WERI-Rb-1 (cell line): ENCODE measurements at places on chromosomes 11 and 22.

DNA sequence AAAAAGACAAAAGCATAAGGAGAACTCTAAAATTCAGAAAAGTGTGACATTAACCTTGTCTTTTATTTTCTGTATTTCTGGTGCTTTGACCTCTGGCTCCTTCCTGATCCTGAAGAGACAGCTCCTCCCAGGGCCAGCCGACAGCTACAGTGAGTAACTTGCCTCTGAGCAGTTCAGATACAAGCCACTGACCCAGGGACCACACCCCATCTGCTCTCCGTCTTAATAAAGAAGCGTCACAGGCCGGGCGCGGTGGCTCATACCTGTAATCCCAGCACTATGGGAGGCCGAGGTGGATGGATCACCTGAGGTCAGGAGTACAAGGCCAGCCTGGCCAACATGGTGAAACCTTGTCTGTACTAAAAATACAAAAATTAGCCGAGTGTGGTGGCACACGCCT lies 6.5 kb downstream of the MLC1 start:
- peak; percentile 55 for DNase-seq

GRCh38 chr11:99803501-99803900 lies 782.8 kb downstream of the CNTN5 start:
- no peak for DNase-seq

GRCh38 chr22:32073823-32074380 lies 30.8 kb downstream of the SLC5A1 start:
- DNase-seq, result no peak

DNA sequence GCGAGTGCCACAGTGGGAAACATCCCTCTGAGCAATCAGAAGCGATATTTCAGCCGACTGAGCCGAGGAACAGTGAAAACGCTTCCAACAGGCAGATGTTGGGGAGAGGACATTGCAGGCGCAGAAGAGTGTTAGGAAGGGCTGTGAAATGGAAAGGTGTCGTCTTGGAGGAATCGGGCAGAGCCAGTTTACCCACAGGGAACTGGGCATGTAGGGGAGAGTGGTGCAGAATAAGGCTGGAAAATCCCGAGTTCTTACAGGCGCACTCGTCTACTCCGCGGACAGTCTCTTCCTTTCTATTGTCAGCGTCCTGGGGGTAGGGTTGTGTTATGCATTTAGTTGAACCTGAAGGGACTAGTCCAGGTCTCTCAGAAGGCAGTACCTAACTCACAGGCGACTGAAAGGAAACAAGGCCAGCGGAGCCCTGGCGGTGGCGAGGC lies 1.1 kb upstream of the APLP2 start:
- DNase-seq, result peak; percentile 12

DNA sequence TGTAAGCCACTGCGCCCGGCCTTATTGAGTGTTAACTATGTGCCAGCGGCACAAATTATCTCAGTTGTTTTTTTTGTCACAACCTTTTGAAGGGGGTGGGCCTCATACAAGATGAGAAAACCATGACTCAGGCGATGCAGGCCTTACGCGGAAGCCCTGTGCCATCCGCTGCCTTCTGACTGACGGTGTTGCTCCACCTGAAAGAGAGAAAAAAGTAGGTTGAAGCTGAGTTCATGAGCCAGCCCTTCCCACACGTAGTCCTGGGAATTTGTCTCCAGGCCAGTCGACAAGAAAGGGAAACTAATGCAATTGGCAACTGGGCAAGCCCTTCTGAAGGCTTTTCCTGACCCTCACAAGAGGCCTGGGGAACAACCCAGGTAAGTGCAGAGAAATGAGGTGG lies 96.9 kb upstream of the CRYBB3 start:
- DNase-seq, result no peak

GRCh38 chr11:19594326-19594725 lies 118.3 kb upstream of the NAV2 start:
- DNase-seq, result no peak

DNA sequence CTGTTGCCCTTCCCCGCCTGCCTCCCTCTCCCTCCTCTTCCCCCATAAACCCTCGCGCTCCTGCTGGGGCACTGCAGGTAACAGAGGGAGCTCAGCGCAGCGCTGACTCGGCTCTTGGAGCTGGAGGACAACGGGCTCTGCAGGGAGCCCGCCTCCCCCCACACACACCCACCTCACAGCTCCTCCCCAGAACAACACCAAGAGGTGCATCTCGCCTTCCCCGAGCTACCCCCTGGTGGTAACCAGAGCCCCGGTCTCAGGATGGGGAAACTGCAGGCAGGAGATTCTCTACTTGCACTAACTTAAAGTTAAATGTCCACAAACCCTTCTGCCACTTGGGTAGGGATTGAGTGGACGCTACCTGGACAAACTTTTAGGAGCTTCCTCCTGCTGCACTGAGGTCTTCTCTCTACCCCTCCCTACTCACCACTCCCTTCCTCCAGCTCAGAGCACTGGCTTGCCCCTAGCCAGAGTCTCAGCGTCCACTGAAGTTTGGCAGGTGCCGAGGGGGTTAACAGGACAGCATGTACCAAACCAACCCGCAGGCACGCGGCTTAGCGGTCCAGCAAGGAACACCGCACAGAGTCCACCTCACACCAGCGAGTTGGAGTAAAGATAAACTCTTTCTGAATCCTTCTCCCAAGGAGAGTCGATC lies 4.0 kb upstream of the SCN4B start:
- peak; percentile 68 for DNase-seq

- DNase-seq, result no peak
Measured at GRCh38 chr11:41713030-41713429, 253.6 kb upstream of the LRRC4C start.

DNA sequence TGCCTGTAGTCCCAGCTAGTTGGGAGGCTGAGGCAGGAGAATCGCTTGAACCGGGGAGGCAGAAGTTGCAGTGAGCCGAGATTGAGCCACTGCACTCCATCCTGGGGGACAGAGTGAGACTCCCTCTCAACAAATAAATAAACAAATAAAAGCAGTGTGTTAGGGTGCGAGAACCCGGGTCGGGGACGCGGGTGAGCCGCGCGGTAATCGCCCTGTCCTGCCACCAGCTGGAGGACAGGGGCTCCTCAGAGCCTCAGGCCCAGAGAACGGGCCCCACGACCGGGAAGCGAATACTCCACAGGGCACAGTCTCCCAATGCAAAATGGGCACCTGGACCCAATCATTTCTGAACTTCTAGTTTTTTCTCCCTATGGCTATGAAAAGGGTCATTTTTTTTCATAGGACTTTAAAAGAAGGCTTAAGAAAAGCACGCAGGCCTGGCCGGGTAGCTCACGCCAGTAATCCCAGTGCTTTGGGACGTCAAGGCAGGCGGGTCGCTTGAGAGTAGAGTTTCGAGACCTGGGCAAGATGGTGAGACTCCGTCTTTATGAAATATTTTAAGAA lies 744 bp upstream of the MCM5 start:
- DNase-seq, result no peak

DNA sequence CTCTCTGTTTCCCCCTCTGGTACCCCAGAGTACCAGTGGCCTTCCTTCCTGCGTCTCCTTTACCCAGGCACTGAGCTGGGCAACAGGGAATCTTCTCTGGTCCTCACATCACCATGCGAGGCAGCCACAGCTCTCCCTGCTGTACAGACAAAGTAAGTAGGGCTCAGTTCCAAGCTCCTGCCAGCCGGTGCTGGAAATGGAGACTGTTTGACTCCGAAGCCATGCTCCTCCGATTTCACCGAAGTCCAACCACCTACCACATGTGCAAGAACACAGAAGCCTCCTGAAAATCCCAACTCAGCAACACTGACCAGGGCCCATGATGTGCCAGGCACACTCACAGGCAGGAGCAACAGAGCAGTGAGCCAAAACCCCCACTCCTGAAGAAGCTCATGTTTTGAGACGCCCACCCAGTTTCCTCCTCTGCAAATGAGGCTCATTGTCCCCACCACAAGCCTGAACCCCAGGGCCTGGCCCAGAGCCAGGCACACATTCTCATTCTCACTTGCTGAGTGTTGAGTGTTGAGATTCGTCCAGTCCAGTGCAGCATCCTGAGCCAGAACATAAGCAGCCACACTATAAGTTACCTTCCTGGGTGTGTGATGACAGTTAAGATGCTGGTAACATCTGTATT lies 156.0 kb downstream of the MPPED1 start:
- DNase-seq, result no peak

- DNase-seq, result no peak
Measured at GRCh38 chr22:27063406-27063805, 406.0 kb downstream of the MIAT start.

- no peak for DNase-seq
Measured at GRCh38 chr11:45045683-45046471, 95.2 kb upstream of the TP53I11 start.

GRCh38 chr22:29636751-29637150 lies 33.3 kb downstream of the NF2 start:
- DNase-seq, result no peak

GRCh38 chr22:23218053-23218866 lies 38.0 kb downstream of the BCR start:
- no peak for DNase-seq
